ENCODE measurements at places on chromosomes 11 and 22.

GRCh38 chr22:47115921-47116320 lies 353.5 kb downstream of the TBC1D22A start:
- H3K27ac ChIP-seq, result no peak overlapping the region
- H3K4me1 ChIP-seq, result peaks cover 22% of the 10 kb centered on the region
- DNase-seq, result no peak
- H3K4me3 ChIP-seq, result no peak overlapping the region
- peaks cover 2% of the 10 kb centered on the region for H3K36me3 ChIP-seq
- no peaks in the 10 kb centered on the region for H3K27me3 ChIP-seq

DNA sequence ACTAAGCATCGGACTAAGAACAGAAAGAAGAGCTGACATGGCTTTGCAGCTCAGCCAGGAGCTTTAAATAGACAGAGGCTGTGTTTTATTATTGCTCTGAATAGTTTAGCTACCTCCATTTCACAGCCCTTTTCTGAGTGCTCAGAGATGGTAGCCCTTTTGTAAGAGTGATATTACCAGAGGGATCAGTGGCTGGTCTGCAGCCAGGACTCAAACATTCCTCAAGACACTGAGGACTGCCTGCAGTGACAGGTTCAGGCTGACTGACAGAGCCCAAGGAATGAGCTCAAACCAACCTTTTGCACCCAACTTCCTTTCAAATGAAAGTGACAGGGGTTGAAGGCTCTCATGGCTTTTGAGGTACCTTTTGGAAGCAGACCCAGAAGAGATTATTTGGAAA lies 189.0 kb downstream of the DDX10 start:
- no peak overlapping the region for H3K27ac ChIP-seq
- H3K4me1 ChIP-seq, result peaks cover 6% of the 10 kb centered on the region
- no peaks in the 10 kb centered on the region for H3K36me3 ChIP-seq
- no peak overlapping the region for H3K4me3 ChIP-seq
- no peaks in the 10 kb centered on the region for H3K27me3 ChIP-seq
- no peak for DNase-seq

GRCh38 chr11:72652873-72653630 lies 21.2 kb downstream of the PDE2A start:
- H3K36me3 ChIP-seq, result no peaks in the 10 kb centered on the region
- H3K4me1 ChIP-seq, result peaks cover 30% of the 10 kb centered on the region
- H3K27me3 ChIP-seq, result no peaks in the 10 kb centered on the region

DNA sequence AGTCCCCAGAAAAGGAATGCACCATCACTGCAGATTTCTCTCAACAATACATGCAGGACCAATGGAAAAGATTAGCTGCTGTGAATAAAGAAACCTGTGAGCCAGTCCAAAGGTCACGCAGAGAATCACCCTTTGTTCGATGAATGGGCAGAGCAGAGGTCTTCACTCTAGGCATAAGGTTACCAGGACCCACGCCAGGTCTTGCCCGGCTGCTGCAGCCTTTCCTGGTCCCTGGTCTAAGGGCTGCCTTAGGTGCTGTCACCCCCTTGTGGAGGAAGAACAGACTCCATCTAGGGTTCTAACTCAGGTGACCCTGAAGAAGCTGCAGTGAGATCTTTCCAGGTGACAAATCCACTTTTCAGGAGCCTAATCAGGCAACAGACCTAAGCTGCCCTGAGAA lies 29.0 kb upstream of the NAP1L4 start:
- peak overlapping the region; percentile 50 for H3K27ac ChIP-seq
- H3K4me3 ChIP-seq, result no peak overlapping the region
- no peak for DNase-seq

GRCh38 chr11:1821562-1821961 lies 13.2 kb upstream of the SYT8 start:
- H3K27ac ChIP-seq, result no peak overlapping the region
- DNase-seq, result no peak
- H3K4me3 ChIP-seq, result no peak overlapping the region
- H3K27me3 ChIP-seq, result no peaks in the 10 kb centered on the region

DNA sequence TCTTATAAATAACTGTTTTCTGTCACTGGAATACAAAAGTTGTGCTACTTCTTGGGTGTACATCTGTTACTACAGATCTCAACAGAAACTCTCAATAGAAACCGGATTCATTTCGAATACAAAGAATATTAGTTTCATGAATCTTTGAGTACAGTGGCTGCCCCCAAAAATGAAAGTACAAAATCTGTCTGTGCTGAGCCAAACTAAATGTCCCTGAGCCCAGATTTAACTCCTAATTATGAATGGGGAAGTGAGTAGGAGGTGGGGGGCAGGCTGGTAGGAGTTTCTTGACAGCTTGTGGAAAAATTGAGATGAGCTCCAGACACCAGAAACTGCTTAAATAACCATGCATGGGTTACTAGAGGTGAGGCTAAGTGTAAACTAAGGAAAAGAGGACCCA lies 41.6 kb downstream of the PITPNB start:
- H3K27me3 ChIP-seq, result no peaks in the 10 kb centered on the region
- DNase-seq, result no peak
- H3K36me3 ChIP-seq, result no peaks in the 10 kb centered on the region
- no peak overlapping the region for H3K4me3 ChIP-seq
- peaks cover 42% of the 10 kb centered on the region for H3K4me1 ChIP-seq
